ENCODE measurements at places on chromosomes 5 and 9.

GRCh38 chr5:132808866-132809265, 4.2 kb upstream of the SOWAHA start:
- no peak for DNase-seq

DNA sequence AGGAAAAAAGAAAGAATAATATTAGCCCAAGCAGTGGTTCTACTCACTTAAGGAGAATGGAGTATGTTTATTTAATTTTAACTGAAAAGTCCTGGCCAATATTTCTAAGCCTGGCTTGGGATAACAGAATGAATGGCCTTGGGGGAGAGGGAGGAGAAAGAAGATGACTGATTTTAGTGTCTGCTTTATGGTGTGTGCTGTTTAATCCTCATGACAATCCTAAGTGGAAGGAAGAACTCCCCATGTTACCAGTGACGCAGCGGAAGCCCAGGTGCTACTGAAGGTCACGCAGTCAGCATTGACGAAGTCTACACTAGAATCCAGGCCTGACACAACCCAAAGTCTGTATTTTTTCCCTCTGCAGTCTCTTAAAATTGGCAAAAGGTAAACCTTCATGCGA, 50.5 kb downstream of the PALM2AKAP2 start:
- DNase-seq, result no peak

GRCh38 chr9:105307591-105308130, 63.2 kb downstream of the SLC44A1 start:
- DNase-seq, result no peak

DNA sequence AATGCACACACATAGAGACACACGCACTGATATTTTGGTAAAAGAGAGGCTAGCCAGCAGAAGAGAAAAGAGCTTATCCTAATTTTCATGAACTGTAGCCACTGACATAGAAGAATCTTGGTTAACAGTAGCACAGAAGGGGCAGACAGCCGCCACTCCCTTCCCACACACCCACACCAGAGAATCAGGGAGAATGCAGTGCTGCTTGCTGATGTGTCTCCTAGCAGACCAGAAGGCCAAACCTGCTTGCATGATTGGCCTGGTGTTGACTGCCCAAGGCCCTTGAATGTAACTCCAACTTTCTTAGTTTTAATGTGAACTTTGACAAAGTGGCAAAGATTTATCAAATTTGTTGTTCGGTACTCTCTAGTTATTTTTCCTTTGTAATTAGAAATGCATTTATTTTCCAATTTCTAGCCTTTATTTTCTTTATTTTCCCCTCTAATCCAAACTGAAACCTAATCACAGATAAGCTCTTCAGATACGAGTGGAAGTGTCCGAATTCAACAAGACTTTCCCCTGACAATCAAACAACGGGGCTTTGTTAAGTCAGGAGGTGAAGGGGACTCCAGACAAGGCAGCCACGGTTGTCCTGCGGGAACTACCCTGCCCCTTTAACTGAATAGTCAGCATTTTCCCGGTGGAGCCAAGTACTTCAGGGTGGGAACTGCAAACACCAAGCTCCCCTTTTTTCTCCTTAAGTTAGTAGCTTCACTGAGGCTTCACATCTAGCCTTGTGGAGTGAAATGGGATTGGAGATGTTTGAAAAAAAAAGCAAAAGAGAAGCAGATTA, 81.9 kb upstream of the CTSL start:
- no peak for DNase-seq

DNA sequence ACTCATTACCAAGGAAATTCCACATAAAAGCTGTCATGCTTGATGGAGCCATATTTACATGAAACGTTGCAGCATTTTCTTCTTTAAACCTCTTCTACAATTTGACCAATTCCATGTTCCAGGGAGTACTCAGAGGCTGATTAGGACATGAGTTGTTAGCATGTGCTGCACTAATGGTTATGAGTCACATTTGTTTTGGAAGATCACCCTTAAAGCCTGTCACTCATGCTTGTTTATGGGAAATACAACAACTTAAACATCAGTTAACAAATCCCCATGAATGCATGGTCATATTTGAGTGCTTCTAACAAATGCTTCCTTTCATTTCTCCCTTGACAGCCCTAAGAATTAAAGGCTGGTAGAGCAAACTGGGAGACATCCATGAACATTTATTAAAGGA, 156.1 kb downstream of the GHR start:
- no peak for DNase-seq

DNA sequence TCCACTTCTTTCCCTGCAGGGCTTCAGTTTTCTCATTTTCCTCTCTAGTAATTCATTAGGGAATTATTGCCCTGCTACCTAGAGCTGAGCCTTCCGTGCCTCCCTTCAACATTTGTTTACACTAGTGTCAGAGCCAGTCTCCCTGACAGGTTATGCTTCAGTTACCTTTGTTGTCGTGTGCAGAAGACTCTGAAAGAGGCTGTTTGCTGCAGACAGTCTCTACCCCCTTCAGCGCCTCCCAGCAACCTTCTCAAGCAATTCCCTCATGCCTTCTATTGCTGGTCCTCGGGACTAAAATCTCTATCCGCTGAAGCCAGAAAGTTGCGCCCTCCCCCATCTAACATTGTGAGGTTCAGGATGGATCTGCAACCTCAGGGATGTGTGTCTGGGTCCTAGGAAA, 12.8 kb downstream of the RALGPS1 start:
- no peak for DNase-seq

- DNase-seq, result no peak
Observed at GRCh38 chr9:130765137-130766020, 69.7 kb upstream of the ABL1 start.

- no peak for DNase-seq
Observed at GRCh38 chr9:94081864-94082463, 2.3 kb upstream of the PTPDC1 start.

DNA sequence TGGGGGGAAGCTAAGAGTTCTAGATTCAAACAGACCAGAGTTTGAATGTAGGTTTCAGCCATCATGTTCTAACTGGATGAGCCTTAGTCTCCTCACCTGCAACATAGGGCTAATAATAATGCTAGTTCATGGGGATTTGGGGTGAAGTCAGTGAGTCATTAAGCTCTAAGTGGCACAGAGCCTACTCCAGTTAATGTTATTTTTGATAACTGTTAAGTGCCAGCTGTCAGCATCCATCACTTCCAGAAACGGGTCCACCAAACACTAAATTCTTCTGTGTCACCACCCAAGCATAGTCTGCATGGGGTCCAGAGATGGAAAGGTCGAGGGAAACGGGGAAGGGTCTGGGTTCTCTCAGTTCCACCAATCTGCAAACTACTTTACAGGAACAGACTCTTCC, 1.8 kb upstream of the TSC1 start:
- no peak for DNase-seq

DNA sequence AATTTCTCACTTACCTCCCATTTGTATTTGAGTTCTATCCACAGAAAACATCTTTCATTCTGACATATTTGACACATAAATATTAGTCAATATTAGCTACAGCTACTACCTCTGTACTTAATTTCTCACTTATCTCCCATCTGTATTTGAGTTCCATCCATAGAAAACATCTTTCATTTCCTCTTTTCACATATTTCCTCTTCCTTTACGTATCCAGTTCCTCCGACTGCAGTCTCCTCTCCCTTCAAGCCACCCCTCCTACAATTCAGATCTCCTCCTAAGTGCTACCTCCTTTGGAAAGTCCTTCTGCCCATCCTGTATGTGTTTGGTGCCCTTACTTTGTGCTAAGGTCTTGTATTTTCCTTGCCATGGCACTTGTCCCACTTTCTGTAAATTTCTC, 1.6 kb downstream of the SREK1IP1 start:
- DNase-seq, result no peak

DNA sequence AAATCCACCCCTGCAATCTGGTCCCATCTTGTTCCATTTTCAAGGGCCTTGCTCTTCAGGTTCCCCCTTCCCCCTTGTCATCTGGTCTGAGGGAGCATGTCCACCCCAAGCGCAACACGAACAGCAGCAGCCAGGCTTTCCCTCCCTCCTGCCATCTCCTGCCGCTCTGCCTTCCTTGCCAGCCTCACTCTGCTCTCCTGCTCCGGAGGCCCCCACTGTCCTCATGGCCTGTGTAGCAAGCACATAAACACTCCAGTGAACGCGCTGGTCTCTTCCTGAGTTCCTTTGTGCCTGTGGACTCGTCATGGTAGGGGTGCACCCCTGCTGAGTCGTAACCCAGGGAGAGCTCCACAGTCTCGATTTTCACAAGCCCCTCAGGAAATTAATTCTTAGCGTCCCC, 29.9 kb downstream of the TENT4A start:
- no peak for DNase-seq

DNA sequence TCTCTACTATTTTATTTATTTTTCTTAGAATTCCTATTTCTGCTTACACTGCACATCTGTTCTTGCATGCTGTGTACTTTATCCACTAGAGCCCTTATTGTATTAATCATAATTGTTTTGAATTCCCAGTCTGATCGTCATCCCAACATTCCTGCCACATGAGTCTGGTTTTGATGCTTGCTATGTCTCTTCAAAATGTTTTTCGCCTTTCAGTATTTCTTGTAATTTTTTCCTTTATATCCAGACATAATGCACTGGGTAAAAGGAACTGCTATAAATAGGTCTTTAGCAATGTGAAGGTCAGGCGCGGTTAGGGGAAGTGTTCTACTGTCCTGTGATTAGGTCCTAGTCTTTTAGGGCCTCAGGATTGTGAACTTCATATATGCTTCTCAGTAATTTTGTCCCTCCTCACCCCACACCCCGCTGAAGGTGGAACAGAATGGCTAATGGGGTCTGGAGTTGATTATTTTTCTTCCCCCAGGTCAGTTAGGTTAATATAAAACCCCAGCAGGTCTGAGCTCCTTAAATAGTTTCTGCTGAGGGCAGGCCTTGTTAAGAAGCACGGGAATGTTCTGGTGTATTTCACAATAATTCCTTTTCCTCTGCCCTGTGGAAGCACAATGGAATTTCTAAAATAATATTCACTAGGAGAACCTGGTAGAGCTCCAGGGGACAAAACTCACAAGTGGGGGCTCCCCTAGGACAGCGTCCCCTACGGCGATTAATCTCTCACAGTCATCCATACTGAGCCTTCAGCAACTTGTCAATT, 146.6 kb upstream of the TUT7 start:
- DNase-seq, result no peak

GRCh38 chr5:115888027-115888426, 46.3 kb downstream of the AP3S1 start:
- DNase-seq, result no peak

DNA sequence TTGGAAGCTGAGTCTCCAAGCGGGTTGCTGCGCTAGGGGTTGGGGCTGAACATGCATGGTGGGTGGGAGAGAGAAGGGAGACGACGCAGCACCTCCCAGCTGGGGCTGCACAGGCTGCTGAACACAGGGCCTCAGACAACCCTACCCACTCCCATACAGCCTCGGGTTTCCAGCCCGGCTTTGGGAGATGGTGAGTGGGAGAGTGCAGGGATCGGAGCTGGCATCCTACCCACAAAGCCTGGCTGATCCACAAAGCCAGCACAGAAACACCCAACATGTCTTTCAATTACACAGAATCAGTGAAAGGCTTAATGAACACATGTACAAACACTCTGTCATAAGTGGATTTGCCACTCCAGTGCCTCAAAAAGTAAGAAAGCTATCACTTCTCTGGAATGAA, 64.8 kb downstream of the NSG2 start:
- DNase-seq, result no peak

DNA sequence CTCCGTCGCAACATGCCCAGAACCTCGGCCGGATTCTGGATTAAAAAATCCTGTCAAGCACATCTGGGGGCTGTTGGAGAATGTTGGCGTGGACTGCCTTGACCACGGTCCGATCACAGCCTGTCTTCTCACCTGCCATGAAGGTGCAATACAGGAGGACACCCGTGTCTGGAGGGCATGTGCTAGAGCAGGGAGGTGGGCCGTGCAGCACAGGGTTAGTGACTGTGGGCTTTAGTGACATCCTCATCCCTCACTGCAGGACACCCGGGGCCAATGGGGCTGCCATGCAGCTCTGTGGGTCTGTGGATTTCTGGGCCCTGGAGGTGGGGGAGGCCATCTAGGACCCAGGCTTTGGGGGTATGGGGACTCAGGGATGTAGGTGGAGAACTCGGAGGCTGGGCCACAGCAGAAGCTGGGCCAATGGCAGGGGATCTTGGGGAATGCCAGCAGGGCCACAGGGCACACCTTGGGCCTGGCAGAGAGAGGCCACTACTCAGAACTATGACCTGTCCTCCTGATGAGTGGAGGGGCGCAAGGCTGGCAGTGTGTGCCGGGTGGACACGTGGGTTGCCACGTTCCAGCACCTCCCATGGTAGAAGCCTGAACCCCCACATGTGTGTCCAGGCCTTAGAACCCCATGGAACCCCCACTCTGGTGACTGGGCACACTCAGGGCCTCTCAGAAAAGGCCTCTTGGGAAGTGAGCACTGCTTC, 23.3 kb downstream of the ZDHHC11B start:
- no peak for DNase-seq

GRCh38 chr9:75121914-75122558, 33.7 kb downstream of the OSTF1 start:
- DNase-seq, result no peak

GRCh38 chr5:51347704-51348103, 35.5 kb upstream of the ISL1 start:
- no peak for DNase-seq

DNA sequence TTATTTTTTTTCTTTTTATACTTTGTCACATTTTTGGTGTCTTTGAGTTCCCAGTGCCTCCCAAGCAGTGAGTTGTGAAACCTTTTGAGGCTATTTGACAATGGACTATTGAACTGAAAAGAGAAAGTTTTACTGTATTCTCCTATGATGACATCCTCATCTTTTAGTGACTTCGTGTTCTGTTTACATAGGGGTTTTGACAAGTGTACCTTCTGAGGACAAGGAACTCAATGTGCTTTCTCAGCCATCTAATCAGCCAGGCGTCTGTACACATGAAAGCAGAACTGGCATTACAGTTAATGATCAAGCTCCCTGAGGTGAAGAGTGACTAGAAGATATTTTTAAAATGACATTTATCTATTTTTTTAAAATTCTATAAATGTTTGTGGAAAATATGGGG, 175.5 kb downstream of the ANXA1 start:
- DNase-seq, result no peak

DNA sequence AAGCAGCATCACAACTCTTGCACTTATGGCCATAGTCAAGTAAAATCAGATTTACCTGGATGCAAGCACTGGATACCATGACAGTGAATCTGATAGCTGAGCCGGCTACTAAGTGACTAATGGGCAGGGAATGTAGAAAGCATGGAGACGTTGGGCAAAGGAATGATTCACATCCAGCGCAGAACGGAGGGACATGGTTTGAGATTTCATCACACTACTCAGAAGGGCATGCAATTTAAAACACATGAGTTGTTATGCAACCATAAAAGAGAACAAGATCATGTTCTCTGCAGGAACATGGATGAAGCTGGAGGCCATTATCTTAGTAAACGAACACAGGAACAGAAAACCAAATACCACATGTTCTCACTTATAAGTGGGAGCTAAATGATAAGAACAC, 169.1 kb upstream of the PIK3R1 start:
- no peak for DNase-seq

DNA sequence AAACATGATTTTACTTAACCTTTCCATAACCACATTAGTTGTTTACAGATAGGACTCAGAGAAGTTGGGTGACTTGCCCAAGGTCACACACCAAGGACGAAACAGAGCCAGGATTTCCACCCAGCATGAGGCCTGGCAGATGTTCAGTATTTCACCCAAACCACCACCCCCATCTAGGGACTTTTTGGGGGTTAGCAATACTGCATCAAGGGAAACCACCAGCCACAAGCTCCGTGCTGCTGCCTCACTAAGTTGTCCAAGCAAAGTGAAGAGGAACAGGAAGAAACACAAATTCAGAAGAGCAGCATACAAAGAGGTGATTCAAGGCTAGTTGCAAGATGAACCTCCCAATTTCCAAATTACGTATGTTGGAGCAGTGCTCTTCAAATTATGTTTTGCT, 219.6 kb upstream of the RORB start:
- DNase-seq, result no peak

Measured in stimulated activated CD8-positive, alpha-beta memory T cell treated with anti-CD3 and anti-CD28 coated beads, Interleukin-4, amount 100 ng/mL, for 24 hours (primary cell).